T-helper 9 cell (primary cell): ENCODE measurements at places on chromosomes 13 and 19.

- DNase-seq, result no peak
Observed at GRCh38 chr19:23822735-23823134, 64.0 kb upstream of the ZNF681 start.

GRCh38 chr19:38720559-38721236 is 23.6 kb downstream of the CAPN12 start:
- DNase-seq, result no peak

DNA sequence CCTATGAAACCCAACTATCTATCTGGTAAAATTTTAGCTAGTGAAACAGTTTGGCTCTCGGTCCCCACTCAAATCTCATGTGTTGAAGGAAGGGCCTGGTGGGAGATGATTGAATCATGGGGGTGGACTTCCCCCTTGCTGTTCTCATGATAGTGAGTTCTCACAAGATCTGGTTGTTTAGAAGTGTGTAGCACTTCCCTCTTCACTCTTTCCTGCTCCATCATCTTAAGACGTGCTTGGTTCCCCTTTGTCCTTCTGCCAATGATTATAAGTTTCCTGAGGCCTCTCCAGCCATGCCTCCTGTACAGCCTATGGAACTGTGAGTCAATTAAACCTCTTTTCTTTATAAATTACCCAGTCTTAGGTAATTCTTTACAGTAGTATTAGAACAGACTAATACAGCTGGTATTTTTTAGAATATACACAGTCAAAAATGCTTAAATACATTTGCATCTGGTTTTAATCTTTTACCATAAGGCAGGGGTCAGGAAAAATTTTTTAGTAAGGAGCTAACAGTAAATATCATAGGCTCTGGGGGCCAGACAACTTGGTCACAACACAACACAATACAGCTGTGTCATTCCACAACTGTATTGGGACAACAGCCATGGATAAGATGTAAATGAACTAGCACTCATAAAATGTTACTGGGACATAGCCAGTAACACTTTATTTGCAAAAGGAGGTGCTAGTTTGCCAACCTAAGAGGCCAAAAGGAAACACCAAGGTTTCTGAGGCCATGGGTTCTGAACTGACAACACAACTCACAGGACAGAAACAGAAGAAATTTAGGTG is 24.3 kb downstream of the DZIP1 start:
- DNase-seq, result no peak

DNA sequence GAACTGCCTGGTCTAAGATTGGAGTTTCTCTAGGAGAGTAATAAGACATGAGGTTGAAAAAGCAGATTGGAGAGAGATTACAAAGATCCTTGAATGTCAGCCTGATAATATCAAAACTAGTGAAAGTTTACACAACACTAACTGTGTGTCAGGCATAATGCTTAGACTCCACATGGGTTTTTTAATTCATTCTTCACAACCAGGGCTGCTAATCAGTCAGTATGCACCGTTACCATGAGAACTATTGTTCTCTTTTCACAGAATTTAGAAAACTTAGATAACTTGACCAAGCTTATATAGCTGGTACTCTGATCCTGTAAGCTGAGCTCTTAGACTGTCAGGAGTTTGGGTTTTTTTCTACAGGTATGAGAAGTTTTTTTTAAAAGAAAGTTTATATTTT is 46.6 kb upstream of the TSC22D1 start:
- DNase-seq, result no peak

DNA sequence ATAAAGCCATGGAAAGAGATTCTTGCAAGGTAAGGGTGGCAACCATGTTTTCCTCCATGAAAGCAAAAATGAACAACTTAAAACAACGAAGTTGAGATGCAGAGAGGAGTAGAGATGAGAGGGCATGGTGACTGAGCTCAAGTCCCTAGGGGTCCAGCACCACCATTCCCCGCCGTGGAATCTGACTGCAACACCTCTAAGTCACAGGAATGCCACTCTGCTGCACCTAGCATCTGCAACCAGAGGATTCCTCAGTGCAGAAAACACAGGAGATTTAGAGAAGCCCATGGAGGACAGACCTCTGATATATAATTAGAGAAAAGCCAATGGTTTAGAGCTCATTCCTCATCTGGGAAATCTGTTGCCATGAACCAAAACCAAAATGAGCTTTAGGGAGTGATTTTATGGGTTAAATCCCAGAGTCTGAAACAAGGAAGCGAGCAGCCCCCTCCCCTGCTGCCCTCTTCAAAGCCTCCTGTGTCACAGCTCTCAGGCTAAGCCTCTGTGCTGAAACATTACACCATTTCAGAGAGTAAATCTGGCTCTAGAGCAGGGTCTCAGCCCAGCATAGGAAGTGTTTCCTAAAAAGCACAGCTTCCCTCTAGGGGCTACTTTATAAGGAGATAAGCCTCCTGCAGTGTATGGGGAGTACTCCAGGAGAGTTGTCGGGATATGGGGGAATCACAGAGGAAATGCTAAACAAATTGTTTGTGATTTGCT is 1043.6 kb downstream of the UQCRFS1 start:
- no peak for DNase-seq

DNA sequence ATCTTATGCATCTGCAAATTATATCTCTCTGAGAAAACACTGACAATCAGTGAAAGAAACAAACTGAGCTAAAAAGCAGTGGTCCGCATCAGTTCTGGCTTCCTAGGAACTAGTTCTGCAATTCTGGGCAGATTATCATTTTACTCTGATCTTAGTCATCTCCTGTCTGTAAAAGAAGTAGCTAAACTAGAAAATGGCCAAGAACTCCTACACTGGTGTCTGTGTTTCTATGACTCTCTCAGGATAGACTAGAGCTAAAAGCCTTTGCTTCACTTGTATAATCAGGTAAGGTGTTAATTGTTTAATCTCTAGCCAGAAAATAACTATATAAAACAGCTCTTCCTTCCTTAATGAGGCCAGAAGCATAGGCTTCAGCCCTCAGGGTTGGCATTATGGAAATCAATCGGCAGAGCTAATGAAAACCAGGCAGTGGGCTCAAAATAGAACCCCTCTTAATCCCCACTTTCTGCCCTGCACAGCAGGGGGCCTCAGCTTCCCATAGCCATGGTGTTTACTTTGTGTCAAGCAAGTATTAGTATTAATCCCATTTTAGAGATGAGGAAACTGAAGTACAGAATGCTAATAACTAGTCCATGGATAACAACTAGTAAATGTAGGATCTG is 459.2 kb downstream of the FGF14 start:
- no peak for DNase-seq

DNA sequence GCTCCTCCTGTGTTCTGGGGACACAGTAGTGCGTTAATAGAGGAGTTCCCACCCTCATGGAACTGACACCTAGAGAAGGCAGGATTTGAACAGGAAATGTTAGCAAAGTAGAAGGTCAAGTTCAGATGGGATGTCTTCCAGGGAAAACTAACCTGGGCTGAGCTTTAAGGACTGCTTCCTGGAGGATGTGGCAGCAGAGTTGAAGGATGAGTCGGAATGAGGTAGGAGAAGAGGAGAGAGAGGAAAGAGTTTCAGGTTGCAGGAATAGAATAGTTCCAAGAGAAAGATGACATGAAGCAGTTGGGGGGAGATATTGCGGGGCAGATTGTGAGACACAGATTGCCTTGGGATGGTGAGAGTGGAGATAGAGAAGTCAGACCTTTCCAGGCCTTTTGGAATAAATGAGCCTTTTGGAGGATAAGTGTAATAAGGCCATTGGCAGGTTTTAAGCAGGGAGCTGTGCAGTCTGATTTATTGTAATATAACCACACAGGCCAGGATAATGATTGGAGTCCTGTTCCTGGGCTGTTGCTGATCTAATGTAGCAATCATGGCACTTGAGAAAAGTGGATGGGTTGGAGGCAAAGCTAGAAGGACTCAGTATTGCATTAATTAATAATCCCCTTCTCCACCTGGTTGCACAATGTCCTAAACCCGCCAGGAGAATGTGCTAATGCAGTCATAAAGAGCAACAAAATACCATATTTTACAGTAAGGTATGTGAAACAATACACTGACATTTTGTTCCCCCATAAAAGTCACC is 205.4 kb downstream of the SHISA2 start:
- no peak for DNase-seq

DNA sequence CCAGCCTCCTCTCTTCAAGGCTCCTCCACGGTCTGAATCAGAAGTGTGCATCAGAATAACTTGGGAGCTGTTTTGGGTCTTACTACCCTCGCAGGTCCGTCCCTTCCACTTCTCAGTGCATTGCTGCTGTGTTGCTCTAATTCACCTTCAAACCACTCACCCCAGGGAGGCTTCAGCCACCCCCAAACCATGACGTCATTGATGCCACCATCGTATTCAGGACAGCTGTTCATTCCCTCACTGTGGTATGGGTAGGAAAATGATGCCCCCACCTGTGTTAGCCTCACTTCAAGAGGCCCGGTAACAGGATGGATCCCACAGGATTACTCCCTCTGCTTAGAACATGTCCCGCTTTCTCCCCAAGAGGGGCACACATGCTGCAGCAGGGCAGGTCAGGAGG is 1005.7 kb downstream of the UQCRFS1 start:
- DNase-seq, result no peak

DNA sequence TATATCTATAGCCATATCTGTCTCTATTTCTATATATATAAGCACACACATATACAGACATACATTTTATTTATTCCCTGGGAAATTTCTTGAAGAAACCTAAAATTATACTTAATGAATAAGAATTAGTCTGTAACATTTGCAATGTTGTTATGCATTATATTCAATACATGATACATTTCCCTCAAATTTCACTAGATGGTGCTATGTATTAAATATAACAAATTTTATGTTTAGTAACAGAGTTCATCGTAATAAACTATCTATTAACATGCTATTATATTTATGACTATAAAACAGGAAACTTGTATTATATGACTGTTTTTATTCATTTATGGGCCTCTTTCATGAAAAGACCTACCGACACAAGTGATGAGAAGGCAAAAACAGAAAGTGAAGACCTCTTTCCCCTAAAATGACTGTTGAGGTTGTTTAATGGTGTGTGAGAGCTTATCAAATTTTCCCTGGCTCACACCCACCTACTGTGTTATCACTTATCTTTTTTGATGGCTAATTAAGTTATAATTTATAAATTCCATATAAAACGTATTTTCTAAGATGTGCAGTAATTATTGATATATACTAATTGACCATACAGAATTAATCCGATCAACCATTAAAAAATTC is 881.9 kb downstream of the SLITRK6 start:
- DNase-seq, result no peak

DNA sequence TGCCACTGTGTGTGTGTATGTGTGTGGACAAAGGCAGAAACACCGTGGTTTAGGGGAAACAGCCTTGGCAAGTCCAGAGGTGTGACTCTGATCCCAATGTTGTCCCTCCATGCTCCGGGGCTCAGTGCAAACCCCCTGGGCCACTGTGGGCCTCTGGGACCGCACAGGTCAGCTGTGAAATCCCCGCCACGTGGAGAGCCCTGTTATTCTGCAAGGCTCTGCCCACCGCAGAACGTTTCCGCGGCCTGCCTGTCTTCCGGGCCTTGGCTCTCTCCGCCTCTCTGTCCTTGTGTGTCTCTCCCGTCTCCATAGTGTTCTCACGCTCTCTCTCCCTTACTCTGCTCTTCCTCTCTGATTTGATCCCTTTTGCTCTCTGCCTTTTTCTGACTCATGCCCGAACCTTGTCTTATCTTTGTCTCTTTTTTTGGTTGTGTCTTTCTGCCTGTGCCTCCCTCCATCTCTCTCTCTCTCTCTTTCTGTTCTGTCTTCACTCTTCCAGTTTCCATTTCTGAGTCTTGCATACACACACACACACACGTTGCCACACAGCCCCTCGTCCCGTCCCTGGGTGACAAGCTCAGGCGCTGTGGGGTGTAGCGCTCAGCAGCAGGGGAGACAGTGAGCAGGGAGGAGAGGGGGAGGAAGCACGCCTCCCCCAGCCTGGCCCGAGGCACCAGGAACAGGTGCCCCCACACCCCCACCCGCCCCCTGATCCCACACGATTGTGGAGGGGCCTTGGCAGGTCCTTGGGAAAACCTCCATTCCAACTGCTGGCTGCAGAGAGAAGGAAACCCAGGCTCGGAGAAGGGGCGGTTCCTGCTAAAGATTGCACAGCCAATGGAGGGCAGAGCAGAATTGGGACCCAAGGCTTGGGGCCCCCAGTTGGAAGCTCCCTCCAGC is 3.0 kb downstream of the TTYH1 start:
- DNase-seq, result no peak

- no peak for DNase-seq
Observed at GRCh38 chr13:31947105-31947504, 84.5 kb upstream of the FRY start.
